Stimulated activated naive CD4-positive, alpha-beta T cell (primary cell): ENCODE measurements at places on chromosomes 5 and 9.

DNA sequence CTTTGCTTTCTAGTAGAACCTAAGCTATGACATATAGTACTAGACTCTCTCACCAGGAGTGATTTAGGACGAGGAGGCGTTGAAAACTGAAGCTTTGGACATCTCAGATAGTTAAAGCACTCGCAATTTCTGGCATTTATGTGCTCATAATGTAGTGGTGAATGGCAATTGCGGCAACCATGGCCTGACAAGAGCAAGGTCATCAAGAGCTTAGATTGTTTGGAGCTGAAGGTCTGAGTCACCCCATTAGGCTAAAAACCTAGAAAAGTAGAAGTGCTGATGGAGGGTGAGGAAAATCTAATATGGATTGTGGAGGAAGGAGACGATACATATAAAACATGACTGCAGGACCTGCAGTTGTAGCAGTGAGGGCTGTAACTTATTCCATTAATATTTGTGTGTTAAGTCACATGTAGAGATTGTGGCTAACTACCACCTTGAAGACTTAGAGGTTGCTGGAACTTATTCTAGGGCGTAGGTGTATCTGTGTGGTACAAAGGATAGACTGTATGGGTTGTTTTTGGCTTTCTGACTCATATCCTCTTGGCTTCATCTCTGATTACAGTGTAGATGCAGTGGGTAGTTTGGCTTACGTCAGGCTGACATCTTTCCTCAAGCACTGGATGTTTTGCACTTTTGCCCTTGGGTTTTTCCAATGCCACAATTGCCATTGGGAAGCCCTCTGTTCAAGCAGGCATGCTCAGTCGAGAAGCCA, 138.9 kb upstream of the CDKN2B start:
- no peak for DNase-seq

GRCh38 chr5:110038297-110038997, 348.7 kb downstream of the MAN2A1 start:
- no peak for DNase-seq

DNA sequence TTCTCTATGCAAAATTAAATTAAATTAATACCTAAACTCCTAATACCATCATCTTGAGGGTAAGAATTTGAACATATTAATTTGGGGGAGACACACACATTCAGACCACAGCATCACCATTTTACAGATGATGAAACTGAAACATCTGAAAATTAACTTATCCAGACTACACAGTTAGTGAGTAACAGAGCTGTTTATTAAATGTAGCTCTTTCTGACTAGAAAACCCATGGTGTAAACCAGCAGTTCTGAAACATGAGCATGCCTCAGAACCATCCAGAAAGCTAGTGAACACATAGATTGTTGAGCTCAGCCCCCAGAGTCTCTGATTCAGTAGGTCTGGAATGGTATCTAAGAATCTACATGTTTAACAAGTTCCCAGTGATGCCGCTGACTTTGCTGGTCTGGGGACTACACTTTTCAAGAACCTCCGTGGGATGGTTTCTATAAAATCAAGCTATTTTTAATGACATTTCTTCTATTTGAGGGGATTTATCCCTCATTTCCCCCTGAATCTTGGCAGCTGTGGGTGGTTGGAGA, 113.5 kb downstream of the RORB start:
- no peak for DNase-seq

GRCh38 chr9:15543047-15543813, 9.6 kb upstream of the CCDC171 start:
- DNase-seq: no peak

GRCh38 chr5:180208435-180209081, 453 bp downstream of the RASGEF1C start:
- no peak for DNase-seq

DNA sequence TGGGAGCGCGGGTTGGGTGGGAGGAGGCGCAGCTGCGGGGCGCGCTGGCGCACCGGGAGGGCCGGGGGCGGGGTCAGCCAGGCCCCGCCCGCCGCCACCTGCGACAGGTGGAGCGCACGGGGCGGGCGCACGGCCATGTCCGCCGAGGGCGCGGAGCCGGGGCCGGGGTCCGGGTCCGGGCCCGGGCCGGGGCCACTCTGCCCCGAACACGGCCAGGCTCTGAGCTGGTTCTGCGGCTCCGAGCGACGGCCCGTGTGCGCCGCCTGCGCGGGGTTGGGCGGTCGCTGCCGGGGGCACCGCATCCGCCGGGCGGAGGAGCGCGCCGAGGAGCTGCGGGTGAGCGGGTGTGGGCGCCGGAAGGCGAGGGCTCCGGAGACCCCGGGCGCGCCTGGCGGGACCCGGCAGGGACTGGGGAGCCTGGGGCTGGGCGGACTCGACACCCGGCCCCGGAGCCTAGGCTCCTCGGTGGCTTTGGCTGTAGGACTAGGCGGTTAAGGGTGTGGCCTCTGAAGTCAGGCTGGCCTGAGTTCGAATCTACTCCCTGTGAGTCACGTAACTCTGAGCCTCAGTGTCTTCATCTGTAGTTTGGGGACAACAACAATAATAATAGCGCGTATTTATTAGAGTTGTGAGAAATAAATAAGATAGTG, at the start of gene BSPRY:
Gene BSPRY, plus strand, starts transcription at position 97 of the 650 bp plus-strand sequence. Its CDS starts 39 bp downstream, at position 136.
- peak; percentile 43 for DNase-seq

DNA sequence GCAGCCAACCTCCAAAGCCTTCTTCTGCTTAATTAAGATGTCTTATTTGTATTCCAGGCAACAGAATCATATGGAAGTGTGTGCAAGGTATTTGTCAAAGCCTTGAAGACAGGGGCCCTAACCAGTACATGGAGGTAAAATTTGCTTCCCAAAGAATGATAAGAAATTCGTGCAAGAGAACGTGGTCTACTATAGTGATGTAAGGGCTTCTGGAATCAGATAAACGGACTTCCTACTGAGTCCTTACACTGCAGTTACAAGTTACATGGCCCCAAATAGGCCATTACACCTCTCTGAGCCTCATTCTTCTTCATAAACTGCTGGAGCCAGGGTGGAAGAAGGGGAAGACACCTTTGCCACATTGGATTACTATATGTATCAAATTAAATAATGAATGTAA, 15.9 kb upstream of the ISOC1 start:
- DNase-seq: no peak

DNA sequence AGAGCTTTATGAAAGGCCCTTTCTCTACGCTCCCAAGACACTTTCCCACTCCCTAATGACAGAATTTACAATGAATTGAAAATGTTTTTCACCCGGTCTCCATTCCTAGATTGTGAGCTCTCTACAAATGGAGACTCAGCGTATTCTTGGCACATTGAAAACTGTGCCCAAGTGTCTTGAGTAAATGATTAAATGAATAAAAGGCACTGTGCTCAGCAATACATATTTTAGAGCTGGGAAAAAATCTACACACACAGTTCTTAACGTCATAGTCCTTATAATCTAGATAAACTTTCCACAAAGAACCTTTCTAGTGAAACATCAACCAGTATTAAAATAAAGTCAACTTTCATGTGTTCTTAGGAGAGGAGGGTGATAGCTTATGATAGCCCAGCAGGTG, 634.0 kb downstream of the RAB3C start:
- no peak for DNase-seq

DNA sequence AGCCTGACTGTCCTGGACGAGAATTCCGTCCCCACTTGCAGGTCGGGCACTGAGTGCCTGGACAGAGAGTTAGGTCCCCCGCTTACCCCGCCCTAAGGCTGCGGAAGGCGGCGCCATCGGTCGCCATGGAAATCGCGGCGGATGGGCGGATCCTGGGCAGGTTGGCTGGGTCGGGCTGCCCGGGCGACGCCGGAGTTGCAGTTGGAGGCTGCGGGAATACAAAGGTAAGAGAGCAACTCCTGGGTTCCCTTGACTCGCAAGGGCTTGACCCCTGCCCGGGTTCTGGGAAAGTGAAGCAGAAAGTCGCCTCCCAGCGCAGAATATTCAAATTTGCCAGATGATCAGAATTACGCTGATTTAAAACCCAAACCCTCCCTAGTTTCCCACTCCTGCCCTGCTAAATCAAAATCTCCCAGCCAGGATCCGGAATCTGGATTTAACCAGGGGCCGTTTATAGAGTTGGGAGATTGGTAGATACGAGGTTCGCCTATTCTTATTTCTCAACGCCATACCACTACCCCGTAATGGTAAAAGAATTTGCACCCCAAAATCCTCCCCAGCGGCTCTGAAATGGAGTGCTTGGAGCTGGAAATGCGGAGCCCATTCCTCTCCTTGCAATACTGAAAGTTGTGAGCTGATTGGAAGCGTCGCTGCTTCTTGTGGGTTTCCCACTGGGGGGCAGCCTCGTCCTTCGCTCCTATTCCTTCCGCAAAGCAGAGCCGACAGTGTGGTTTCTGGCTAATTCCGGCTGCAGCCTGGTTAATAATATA, 156.4 kb upstream of the RASEF start:
- no peak for DNase-seq

DNA sequence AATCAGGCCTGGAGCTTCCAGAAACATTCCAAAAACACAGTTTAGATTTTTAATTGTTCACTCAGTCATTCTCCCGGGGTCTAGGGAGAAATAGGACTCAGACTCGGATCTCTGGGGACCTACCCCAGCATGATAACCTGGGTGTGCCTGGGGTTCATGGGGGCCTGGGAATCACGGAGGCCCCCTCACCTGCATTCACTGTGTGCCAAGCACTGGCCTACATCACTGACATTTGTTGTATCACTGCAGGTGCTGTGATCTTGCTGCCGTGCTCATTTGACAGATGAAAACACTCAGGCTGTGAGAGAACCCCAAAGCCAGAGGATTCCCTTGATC, 22.8 kb upstream of the ZBTB43 start:
- DNase-seq: no peak
